Subcutaneous preadipocyte (primary cell): ENCODE measurements at places on chromosomes 2 and 18. TPM values are rescaled to one million over a fixed set of nuclear protein-coding genes. Genes with fewer than 3 reads are reported as not detected.

PTPN4 gene
- 16.5 and 26.6 TPM in 2 replicates for total RNA-seq

DPP10 gene
- not detected in 2 replicates for total RNA-seq

RFTN2 gene
- 2.5 and 4.4 TPM in 2 replicates for total RNA-seq

REG3G gene
- not detected in 2 replicates for total RNA-seq

ANKRD53 gene
- total RNA-seq, result 0.39 and 1.8 TPM in 2 replicates

GKN1 gene
- total RNA-seq, result not detected in 2 replicates

IL1RN gene
- 0.37 TPM in 1 of 2 replicates, not detected in the other for total RNA-seq

SLC39A10 gene
- total RNA-seq, result 25.7 and 43.4 TPM in 2 replicates

ERFE gene
- 7.0 and 8.0 TPM in 2 replicates for total RNA-seq

IL18R1 gene
- 0.73 and 2.2 TPM in 2 replicates for total RNA-seq

LIMS3 gene
- total RNA-seq, result 0.20 and 2.2 TPM in 2 replicates

PPP3R1 gene
- total RNA-seq, result 18.4 and 22.9 TPM in 2 replicates

MROH2A gene
- total RNA-seq, result not detected in 2 replicates

CDK5R2 gene
- total RNA-seq, result not detected in 2 replicates

SRD5A2 gene
- total RNA-seq, result under 0.01 TPM in 1 of 2 replicates, not detected in the other
